Left forelimb (tissue), 1 donor: ENCODE measurements at places on chromosomes 5 and 9.

DNA sequence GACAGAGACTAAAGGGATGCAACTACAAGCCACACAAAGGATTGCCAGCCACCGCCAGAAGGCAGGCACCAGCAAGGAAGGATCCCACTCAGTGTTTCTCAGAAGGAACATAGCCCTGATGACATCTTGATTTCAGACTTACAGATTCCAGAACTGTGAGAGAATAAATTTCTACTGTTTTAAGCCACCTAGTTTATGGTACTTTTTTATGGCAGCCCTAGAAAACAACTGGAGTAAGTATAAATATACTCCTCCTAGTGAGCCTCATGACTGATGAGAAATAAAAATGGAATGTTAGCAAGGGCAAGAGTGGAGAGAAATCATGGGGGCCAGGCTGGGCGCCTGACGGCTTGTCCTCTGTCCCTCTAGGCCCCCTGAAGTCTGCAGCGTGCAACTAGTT, 307.3 kb downstream of the PIK3R1 start:
- DNase-seq, result no peak

DNA sequence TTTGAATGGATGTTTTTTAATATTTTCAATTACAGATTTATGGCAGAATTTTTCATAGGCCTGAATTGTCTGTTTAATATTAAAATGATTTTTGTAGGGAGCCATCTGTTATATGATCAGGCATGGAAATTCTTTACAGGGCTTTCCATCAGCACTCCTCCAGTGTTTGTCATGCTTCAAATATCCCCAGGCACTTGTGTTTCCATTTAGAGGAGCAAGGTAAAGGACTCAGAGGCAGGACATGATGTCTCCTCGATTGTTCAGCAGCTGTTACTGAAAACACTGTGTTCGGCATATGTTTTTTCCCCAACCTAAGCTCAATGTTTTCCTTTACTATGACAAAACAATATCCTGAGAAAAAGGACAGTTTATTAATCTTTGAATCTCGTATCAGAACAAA, 172.3 kb upstream of the RFX3 start:
- DNase-seq, result no peak

GRCh38 chr9:21144603-21145002, 3.0 kb upstream of the IFNW1 start:
- DNase-seq, result no peak

DNA sequence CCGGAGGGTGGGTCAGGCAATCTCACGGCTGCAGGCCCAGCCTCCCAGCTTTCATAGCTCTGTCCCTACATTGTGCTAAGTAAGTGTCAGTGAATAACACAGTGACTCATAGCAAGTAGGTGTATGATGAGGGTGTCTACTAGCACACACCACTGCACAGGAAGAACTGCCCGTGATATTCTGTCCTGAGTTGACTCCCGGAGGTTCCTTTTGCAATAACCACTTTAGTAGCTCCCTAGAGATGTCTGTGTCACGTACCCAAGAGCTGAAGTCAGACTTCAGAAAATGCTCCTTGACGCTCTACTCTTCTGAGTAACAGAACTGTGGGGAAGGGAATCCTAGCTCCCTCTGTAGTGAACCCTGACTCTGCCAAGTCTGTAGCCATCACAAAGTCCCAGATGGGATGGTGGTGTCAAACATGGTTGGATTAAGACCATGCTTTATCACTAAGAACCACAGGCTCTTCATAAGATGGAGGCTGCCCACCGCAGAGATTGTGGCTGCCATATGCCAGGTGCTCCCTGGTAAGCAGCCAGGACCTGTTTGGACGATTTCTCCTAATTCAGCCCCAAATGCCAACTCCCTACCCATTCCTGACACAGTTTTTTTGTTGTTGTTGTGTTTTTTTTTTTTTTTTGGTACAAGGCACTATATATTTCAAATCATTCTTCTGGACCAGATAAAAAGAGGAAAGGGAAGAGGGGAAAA, 352.6 kb upstream of the PANK3 start:
- no peak for DNase-seq

DNA sequence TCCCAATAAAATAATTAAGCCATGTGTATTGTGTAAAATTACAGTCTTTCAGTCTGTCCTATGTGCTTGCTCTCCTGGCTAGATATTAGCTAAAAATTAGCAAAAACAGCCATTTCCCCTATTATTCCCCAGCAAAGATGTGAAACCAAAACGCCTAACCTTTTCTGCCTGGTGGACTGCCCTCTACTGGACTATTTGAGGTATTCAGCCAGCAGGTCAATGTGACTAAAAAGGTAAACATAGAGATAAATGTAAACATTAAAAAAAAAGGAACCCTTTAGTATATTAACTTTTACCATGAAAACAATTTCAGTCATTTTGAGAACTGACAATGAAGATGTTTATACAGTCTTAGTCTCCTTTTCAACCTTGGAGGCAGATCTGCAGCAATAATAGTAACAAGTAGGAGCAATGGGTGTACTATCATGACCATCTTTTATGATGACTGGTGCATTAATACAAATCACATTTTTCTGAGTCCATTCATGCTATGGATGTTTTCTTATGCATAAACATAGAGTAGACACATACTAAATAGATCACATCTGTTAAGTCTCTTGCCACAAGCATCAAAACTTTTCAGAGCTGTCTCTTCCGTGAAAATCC, 10.1 kb downstream of the ATG12 start:
- no peak for DNase-seq

DNA sequence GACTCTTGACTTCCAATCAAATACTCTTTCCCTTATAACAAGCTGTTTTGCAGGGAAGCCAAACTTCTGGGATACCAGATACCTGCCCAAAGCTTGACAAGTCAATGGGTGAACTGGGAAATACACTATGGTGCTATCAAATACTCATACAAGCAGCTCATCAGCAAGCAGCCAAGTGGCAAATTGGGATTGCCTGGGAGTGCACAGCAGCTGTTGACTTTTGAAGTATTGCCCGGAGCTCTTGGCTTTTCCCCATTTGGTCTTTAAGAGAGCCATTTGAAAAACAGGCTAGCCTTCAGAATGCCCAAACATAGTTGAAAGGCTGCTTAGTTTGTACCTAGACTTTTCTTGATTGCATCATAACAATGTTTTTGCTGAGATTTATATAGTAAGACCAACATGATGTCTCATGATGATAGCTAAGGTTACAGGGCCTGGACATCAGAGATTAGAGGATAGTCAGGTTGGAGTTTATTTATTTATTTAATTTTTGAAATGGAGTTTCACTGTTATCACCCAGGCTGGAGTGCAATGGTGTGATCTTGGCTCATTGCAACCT, 210.1 kb upstream of the ZNF608 start:
- no peak for DNase-seq

DNA sequence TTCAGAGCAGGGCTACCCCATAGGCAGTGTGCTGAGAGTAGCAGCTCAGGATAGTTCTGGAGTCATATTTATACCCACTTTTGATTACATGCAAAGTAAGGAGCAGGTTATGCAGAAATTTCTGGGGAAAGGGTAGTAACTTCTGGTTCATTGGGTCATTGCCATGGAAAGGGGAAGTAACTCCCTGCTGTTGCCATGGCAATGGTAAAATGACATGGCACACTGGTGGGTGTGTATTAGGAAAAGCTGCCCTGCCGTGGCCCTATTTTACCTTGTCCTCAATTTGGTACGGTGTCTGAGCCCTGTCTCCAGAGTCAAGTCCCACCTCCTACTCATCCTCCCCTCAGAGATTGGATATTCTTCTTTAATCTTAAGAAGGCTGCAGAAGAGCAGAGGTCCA, 526.7 kb upstream of the TYRP1 start:
- DNase-seq, result no peak

DNA sequence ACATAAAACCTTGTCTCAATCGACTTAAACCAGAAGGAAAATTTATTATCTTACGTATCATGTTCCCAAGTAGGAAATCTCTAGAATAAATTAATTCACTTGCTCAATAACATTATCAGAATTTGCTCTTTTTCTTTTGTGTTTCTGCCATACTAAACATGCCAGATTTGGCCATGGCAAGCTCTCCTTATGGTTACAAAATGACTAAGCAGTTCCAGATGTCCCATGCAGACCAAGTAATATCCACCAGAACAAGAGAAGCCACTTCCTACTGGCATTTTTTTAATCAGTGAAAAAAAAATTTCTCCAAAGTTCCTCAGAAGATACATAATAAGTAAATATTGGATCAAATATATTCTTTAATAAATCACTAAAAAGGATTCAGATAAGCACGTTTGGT, 25.2 kb upstream of the ADAMTS6 start:
- no peak for DNase-seq

DNA sequence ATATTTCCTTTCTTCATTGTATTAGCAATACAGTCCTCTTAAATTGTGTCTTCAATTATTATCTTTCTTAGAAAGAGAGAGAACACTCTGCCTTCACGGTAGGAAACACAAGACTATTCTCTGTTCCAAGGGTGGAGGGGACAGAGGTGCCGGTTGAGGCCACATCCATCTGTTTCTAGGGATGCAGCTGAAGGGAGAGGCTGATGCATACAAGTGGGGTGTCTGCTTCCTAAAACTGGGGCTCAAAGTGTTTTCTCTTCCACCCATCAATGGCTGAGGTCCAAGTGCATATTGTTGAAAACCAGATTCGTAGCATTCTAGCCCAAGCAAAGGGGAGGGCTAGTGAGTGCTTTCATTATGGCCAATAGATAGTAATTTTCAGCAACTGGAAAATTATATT, 9.5 kb downstream of the IRX2 start:
- no peak for DNase-seq

- no peak for DNase-seq
Observed at GRCh38 chr9:79911724-79912123, 340.0 kb downstream of the TLE4 start.

DNA sequence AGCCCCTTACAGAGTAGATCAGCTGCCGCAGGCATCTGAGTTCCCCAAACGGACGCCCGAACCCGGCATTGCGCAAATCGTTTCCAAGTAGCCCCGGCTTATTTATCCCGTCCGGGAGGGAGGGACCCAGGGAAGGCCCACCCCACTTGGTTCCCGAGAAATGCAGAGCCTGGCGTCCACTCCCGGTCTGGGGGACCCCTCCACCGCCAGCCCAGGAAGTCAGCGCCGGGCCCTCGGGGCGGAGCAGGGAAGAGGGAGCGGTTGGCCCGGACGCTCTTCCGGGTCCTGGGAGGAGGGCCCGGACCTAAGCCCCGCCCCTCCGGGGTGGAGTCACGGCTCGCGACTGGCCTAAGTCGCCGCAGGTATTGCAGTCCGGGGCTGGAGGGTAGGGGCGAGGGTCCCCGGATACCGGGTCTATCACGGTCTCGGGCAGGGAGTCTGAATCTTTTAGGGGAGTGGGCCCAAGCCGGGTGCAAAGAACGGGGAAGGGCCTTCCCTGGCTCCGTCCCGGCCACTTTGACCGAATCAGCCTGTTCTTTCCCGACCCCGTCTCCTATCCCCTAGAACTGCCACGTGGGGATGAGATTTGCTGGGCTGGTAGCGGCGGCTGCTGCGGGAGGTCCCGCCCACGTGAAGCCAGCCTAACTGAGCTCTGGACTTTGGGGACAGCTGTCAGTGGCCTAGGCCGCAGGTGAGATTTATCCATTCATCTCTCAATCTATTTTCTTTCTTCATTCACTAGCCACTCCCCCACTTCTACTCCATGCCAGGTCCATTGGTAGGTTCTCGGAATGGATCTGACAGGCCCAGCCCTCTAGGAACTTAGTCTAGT, at the start of gene RABEPK:
TSS of gene RABEPK (plus strand) at position 327 of the 832 bp plus-strand sequence. CDS start 2,472 bp downstream, outside the sequence.
- peak; percentile 97 for DNase-seq

DNA sequence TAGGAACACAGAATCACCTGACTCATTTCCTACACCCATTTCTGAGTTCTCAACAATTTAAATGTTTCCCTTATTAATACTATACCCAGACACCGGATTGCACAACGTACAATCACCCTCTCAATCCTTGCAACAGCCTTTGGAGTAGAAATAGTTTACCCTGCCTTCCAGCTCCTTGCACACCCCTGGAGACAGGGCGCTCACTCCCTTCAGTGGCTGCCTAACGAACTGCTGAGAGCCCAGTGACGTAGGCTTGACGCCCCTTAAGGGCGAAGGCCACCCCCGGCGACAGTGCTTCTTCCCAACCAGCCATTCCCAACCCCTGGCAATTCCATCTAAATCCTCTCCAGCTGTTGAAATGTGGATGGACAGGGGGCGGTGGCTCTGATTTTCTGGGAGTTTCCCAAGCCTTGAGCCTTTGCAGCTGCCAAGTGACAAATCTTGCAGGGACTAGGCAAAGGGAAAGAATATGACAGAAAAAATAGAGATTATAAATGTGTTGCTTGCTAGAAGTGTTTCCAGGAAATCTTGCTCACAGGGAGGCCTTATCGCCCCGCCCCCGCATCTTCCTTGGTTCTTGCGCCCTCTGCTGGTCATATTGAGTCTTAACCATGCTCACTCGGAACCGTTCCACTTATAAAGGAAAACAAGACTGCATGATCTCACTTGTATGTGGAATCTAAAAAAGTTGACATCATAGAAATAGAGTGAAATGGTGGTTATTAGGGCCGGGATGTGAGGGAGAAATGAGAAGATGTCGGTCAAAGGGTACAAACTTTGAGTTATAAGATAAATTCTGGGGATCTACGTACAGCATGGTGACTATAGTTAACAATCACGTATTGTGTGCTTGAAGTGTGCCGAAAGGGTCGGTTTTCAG, 7.6 kb upstream of the BARX1 start:
- DNase-seq, result peak; percentile 84

GRCh38 chr9:38278457-38278856, 114.0 kb upstream of the ALDH1B1 start:
- DNase-seq, result no peak

- DNase-seq, result no peak
Observed at GRCh38 chr9:75071530-75072122, 16.3 kb downstream of the NMRK1 start.

DNA sequence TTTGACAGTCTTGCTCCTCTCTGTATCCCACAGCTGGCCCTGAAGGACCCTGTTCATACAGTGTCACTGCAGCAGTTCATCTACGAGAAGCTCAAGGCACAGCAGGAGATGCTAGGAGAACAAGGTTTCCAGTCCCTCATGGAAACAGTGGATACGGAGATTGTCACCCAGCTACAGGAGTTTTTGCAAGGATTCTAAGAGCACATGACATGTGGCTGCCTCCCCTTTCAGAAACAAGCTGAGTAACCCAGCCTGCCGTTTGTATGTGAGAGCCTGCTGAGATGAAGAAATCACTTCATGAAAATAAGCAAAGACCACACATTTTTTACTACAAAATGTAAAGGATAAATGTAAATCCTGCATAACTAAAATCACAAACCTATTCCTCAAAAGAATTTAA, 48.5 kb downstream of the LRRC70 start:
- DNase-seq, result no peak

- no peak for DNase-seq
Observed at GRCh38 chr5:9782826-9783560, 152.8 kb upstream of the TAS2R1 start.

DNA sequence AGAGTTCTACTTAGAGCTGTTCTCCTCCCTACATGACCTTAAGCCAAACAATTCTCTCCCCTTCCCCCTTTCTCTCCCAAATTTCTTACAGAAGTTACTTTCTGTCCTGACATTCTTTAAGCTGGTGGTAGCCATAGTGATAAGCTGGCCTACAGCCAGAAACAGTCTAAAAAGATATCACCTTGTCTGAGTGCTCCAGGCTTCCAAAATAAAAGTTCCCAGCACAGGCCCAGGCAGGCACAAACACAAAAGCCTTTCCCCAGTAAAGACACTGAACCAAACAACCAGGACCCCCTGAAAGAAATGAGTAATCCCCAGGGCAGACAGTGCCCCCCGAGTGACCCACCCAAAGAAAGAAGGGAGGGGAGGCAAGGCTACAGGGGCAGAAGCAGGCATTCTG, 19.2 kb downstream of the SIL1 start:
- no peak for DNase-seq

GRCh38 chr5:178152491-178153444, 917 bp downstream of the NHP2 start:
- no peak for DNase-seq

GRCh38 chr5:472076-472655, 29.2 kb downstream of the EXOC3 start:
- DNase-seq, result no peak

GRCh38 chr5:139133282-139133681, 64.9 kb downstream of the SIL1 start:
- DNase-seq, result no peak
